ENCODE measurements at places on chromosomes 2 and 18.

- DNase-seq = peak; percentile 60
These were observed 81.9 kb downstream of the NEURL3 start for GRCh38 chr2:96423291-96423690.

- DNase-seq = no peak
These were observed 55.4 kb downstream of the CDC42EP3 start for GRCh38 chr2:37615804-37616676.

GRCh38 chr2:162403884-162404283 is 60.0 kb downstream of the GCA start:
- peak; percentile 86 for DNase-seq

GRCh38 chr2:239179851-239180371 is 220.9 kb downstream of the HDAC4 start:
- no peak for DNase-seq

- peak; percentile 32 for DNase-seq
These were observed 126.1 kb upstream of the CTAGE1 start for GRCh38 chr18:22543769-22544168.

DNA sequence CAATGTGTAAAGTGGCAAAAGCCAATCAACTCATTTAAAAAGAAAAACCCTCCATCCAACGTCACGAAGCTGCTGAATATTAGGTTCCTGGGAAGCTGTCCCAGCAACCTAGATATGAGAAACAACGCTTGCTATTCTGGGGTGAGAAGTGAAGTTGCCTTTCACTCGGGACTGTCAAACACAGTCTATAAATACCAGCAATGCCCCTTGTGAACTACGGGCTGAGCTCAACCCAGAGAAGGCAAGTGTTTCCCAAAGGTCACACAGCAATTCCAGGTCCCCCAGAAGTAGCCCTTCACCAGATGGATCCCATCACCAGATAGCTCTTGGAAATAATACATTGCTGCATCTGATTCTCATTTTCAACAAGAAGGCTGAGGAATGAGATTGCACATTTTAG is 67.9 kb downstream of the BCL11A start:
- no peak for DNase-seq

- no peak for DNase-seq
These were observed 54.2 kb downstream of the DLGAP1 start for GRCh38 chr18:4400911-4401310.

DNA sequence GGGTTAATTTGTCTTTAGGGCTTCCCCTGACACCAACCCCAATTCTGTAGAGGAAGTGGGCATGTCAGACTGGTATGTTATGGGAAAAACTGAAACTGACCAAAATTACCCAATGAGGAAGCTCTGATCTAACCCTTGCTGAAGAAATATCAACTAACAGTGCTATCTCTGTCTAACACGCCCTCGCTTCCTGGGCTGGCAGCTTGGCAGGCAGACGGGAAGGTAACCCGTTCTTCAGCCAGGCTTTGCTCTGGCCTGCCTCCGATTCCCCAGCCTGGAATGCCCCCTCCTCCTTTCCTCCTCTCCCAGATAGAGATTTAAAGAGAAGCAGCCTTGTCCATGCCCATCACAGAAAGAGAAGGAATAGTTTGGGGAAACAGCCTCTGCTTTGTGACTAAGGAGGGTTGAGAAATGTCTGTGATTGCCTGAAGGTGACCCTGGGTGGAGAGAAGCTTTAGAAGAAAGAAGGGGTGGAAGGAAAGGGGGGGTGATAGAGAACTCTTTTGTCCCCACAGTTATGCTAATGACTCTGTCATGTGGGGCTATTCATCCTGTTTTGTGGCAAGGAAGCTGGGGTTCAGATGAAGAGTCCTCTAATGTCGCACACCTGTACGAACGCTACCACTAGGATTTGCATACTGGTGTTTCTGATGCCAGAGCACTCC is 15.4 kb downstream of the HK2 start:
- DNase-seq = peak; percentile 85

DNA sequence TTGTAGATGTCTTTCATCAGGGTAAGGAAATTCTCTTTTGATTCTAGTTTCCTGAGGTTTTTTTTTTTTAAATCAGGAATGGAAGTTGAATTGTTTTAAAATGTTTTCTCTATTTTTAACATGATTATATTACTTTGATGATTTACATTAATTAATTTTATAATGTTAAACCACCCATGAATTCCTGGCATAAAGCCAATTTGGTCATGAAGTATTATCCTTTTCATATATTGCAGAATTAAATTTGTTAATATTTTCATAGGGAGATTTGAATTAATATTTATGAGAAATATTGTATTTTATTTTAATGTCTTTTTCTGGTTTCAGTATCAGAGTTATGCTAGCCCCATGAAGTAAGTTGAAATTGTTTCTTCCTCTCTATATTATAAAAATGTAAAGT is 144.6 kb downstream of the MAIP1 start:
- no peak for DNase-seq

DNA sequence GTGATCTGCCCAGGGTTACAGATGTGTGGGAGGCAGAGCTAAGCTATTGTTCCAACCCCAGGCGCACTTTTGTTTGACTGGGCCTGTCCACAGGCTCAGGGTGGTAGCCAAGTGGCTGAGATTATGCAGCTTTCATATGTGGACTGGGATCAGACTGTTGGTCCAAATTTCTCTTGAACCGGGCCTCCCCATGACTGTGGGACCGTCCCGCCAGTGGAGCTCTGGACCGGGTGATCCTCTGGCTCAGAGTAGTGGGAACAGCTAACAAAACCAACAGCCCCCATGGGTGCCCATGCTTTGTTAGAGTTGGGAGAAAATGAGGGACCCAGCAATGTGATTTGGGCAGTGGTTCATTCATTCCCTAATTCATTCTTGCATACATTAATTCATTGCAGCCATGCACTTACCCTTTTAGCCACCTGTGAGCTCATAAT is 86.8 kb upstream of the HS6ST1 start:
- DNase-seq = no peak

DNA sequence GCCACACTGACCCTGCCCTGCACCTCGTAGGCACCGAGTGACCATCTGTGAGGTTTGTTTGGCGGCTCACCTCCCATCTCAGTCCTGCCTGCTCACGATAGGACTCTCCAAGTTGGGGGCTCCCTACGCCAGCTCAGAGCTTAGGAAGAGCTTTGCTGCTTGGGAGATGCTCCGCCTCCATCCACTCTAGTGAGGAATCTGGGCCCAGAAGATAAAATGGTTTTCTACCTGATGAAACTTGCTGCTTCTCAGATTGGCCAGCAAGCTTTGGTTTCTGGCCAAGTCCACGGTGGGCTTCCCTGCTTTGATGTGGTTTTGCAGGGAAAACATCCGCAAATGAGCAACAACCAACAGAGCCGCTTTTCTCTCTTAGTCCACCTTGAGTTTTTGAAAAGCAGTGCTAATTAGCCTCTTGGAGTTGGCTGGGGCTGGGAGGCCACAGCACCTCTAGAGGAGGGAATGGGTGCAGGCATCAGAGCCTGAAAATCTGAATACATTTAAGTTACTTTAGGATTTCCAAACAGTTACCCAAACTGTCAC is 42.2 kb downstream of the THNSL2 start:
- DNase-seq = peak; percentile 23

GRCh38 chr18:71936744-71937143 is 607.4 kb downstream of the CBLN2 start:
- DNase-seq = no peak

GRCh38 chr18:45165871-45166270 is 449.4 kb upstream of the SLC14A2 start:
- no peak for DNase-seq

GRCh38 chr18:37675699-37676098 is 110.1 kb upstream of the CELF4 start:
- no peak for DNase-seq

DNA sequence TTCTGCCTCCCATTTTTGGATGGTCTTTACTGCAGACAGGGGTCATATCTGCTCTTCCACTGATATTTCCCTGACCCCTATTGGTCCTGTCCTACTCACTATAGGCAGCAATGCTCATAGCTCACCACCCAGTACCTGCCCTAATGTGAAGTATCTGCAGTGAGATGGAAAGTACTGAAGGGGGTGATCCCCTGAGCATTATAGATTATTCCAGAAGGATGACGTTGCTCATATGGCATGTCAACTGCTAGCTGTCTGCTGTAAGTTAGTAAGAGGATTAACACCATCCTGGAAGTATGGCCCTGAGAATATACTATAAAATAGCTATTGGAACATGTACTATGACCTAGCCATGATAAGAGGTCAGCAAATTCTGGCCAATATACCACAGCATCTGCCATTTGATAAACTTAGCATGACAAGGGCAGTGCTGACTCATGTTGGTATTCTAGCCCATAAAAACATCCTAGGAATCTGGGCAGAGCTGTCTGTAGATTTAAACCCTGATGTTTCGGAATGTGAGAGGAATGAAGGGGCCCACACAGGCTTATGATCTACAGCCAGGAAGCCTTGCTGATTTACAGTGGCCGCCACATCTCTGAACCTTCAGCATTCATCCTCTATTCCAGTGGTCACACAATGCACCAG is 451.4 kb downstream of the TNS1 start:
- DNase-seq = no peak

- no peak for DNase-seq
These were observed 30.3 kb upstream of the AFTPH start for GRCh38 chr2:64493788-64494187.

DNA sequence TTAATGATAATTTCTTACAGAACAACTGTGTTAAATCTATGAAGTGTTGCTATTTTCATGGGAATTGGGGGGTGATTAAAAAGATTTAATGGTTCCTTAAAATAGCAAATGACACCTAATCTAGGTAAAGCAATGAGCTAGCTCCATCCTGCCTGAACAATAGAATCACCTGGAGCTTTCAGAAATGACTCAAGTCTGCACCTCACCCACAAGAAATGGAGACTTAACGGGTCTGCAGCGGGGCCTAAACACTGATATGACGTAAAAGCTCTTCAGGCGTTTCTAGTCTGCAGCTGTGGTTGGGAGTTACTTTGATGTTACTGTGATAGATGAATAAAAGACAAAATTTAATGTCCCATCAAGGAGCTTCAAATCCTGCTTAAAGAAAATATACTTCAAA is 328.2 kb downstream of the RND3 start:
- peak; percentile 36 for DNase-seq

DNA sequence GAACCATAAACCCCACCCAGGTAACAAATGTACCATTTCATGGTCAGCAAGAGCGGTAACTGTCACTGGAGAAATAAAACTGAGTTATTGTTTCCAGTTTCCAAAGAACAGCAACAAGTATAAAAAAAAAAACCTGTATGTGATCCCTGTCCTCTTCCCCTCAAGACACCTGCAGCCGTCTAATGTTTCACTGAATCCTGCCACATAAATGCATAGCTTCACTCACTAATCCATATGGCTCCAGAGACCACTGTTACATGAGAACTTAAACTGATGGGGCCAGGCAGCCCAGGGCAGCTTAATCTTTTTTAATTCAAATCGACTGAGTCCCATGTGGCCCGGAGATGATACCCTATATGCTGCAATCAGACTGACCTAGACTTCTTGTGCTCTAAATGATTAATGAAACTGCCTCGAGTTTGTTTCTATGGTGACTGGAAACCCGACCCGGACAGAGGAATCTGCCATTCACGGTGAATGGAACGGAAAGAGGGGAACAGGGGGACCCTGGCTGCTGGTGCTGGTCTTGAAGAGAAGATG is 60.9 kb upstream of the SIX2 start:
- no peak for DNase-seq

DNA sequence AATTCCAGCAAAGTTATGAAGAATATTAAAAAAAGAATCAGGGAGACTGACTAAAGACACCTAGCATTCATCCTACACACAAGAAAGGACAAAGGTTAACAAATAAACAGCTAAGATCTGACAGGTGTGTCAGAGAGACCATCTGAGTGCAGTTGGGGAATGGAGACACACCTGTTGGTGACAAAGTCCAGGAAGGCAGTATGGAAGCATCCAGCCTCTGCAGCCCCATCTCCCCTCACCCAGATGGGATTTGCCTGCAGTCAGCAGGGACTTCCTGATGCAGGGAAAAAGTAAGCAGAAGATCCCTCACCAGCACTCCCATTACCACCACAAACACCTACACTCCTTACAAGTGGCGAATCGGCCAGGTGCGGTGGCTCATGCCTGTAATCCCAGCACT is 37.9 kb downstream of the USP34 start:
- DNase-seq = no peak

- DNase-seq = no peak
These were observed 140.4 kb upstream of the CAPN13 start for GRCh38 chr2:30947686-30948085.

DNA sequence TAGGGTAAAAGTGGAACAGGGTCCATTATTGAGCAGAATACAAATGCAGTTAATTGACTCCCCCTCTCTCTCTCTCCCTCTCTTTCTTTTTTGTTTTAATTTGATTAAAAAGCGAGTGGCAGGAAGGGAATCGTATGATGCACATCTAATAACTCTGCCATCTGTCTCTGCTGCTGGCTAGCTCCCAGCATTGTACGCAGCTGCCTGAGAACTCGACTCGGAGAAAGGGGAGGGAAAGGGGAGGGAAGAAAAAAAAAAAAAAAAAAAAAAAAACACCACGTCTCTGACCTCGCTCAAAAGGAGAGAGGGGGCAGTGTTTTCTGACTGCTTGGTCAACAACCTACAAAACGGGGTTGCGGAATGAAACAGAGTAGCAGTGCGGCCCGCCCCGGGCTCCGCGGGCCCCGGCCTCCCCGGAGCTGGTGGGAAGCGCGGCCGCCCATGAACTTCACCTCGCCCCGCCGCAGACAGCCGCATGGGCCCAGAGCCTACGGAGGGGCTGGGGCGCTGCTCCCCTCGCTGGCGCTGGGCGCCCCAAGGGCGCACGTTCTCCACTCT is 265.7 kb downstream of the TCF4 start:
- peak; percentile 75 for DNase-seq

- no peak for DNase-seq
These were observed 2.2 kb downstream of the RBM45 start for GRCh38 chr2:178114462-178114861.

DNA sequence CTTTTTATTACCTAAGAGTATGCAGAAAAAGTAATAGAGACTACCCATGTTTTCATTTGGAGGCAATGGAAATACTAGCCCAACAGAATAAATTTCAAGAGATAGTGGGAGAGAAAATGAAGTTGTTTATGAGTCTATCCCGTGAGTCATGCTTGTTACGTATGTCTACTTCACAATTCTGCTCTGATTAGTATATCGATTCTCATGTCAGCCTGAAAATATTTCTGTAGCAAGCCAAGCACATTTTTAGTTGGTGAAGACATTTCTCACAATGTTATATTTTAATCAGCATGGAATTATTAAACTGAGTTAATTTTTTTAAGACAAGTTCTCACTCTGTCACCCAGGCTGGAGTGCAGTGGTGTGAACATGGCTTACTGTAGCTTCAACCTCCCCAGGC is 346.1 kb downstream of the RPRM start:
- DNase-seq = peak; percentile 2

- DNase-seq = peak; percentile 94
These were observed 36.8 kb upstream of the VPS54 start for GRCh38 chr2:64056021-64056420.

GRCh38 chr2:53765767-53766166 is 1.8 kb upstream of the CHAC2 start:
- no peak for DNase-seq
